ENCODE measurements at places on chromosomes 4 and X. TPM values are rescaled to one million over a fixed set of nuclear protein-coding genes. Genes with fewer than 3 reads are reported as not detected.

FAM47E gene
- 3.6 TPM for total RNA-seq

ZNF157 gene
- total RNA-seq, result 0.14 TPM

PRR32 gene
- total RNA-seq, result not detected

DNA sequence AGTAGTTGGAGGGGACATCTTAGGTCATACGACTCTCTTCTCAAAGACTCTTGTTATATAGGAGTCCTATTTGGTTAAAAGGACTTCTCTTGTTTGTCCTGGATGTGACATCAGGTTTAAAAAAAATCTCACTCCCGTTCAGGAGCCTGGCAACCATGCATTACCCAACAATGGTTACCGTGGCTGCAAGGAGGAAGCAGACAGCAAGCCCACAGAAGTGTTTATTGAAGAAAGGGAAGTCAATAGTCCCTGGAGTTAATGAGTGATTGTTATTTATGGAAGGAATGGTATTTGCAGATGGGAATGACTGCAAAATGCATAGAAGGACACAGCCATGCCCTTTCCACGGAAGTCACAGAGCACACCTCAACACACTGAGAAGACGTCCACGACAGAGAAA is 75.9 kb upstream of the ENPP6 start:
- DNase-seq, result no peak

DNA sequence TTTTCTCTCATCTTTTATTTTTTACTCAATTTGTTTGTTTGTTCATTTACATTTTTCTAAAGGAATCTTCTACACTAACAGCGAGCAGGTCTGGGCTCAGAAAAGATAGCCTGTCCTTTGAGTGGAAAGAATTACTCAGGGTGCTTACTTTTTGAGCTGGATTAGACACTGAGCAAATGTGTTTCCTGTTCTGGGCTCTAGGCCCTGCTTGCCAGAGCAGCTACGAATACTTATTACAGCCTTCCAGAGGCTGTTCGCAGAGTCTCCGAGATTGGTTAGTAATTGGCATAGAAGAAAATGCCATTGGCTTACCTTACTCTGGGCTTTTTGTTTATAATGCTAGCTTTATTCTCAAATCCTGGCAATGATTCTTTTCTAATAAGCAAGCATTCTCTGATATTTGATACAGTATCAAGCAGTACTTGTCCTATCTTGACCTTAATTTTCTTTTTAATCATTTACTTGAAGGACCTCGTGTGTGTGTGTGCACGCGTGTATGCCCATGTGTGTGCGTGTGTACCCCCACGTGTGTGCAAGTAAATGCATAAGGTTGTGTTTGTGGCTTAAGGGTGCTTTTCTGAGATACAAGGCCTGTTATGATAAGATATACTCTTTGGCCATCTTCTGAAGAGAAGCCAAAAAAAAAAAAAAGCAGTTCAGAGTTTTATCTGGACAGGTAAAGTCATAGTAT is 76.2 kb upstream of the GRXCR1 start:
- no peak for DNase-seq

DNA sequence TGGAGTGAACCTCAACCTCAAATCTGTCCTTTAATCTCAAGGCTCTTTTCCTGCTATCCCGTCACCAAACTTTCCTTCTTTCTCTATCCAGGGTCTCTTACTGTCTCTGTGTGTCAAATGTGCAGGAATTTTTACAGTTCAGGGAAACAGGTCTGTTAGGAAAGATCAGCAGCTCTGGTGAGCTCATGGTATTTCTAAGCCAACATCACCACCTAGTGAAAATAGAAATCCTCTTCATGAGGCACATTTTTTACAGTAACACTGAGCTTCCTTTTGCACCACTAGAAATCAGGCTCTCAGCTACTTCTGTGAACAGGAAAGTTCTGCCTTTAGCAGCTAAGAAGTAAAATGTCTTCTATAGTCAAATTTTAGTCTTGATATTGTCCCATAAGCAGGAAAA is 39.6 kb downstream of the NUDT11 start:
- DNase-seq, result no peak

GRCh38 chr4:10521424-10521823 is 64.2 kb upstream of the ZNF518B start:
- no peak for DNase-seq

GRCh38 chr4:58214376-58214775 is 1104.2 kb upstream of the IGFBP7 start:
- no peak for DNase-seq

DNA sequence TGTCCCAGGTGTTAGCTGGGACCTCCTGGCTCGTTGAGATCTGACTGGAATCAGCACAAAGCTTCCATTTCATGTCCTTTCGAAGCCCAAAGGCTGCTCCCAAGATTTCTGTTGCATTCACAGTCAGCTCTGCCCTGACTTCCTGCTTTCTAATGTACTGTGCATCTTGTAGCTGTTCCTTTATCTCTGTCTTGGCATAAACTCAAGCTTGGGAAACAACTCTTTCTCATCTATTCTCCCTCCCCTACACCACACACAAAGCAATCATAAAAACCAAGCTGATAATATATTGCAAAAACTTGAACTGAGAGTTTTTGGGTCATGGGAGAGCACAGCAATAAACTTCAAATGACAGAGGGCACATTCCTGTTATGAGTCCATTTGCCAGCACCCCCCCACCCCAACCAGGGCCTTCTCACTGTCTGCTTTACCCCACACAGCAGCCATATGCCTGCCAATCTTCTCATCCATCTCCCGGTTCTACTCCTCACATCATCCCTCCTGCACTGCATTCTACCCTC is 76.3 kb downstream of the SYNPO2 start:
- DNase-seq, result no peak

DNA sequence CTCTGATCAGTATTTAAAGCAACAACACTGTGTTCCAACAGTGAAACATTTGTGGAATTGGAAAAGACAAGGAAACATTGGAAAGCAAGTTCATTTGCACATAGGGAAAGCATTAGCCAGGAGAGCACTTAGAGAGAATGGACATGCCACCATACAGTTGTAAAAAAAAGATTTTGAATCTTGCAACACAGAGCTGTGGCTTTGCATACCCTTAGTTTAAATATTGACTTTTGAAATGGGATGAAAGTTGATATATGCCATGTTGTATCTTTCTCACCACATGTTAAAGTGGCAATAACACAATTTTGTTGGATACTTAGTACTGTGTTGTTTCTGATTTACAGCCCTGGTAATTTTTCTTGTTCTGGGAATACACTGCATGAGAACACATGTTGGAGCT is 208.1 kb downstream of the BMPR1B start:
- DNase-seq, result no peak

- DNase-seq, result no peak
These were observed 485.5 kb downstream of the PRR32 start for GRCh38 chrX:127305013-127305412.

Measured in pancreas (tissue), 10 donors.